ENCODE measurements at places on chromosomes 11 and 22.

DNA sequence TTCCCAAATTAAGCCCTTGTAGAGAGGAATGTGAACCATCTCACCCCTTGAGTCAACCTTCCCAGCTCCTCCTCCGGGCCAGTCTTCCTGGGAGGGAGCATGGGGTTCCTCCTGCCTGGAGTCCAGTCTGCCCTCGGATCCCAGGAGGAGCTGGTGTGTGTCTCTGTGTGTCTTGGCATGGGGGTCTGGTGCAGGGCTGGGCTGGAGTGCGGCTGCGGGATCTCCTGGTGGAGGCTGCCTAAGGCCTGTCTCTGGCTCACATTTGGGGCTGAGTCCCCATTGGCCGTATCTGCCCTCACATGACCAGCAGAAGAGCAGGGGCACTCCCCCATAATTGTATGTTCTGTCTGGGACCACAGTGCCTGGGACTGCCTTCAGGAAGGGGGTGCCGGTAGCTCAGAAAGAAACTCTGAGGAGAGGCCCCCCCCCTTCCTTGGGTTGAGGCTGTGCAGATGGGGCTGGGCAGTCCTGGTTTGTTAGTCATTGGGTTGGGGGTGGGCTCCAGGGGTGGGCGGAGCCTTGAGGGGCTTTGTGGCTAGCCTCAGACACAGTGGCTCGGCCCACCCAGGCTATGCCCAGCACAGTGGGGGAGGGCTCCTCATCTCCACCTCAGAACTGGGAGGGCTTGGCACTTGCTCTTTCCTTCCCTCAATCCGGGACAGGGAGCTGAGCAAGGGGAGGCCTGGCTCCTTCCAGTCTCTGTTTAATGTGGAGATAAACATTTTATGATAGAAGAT lies 2.9 kb downstream of the C1QTNF5 start:
- DNase-seq, result no peak

DNA sequence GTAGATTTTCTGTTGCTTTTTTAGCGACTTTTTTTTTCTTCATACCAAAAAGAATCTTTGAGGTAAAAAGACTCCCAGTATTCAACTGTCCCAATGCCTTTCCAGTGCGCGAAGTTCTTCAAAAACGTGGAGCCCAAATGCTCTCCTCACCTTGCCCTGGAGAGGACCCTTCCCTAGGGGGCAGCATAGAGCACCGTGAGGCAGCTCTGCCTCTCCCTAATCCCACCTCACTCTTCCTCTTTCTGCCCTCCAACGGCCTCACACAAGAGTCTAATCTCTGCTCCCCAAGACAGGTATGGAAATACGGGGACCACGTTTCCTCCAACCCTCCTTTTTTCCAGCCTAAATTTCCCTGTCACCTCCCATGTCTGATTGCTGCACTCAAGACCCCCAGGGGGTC lies 117.5 kb upstream of the ALX4 start:
- no peak for DNase-seq

- no peak for DNase-seq
Observed at GRCh38 chr11:107770551-107770951, 58.7 kb upstream of the SLN start.

DNA sequence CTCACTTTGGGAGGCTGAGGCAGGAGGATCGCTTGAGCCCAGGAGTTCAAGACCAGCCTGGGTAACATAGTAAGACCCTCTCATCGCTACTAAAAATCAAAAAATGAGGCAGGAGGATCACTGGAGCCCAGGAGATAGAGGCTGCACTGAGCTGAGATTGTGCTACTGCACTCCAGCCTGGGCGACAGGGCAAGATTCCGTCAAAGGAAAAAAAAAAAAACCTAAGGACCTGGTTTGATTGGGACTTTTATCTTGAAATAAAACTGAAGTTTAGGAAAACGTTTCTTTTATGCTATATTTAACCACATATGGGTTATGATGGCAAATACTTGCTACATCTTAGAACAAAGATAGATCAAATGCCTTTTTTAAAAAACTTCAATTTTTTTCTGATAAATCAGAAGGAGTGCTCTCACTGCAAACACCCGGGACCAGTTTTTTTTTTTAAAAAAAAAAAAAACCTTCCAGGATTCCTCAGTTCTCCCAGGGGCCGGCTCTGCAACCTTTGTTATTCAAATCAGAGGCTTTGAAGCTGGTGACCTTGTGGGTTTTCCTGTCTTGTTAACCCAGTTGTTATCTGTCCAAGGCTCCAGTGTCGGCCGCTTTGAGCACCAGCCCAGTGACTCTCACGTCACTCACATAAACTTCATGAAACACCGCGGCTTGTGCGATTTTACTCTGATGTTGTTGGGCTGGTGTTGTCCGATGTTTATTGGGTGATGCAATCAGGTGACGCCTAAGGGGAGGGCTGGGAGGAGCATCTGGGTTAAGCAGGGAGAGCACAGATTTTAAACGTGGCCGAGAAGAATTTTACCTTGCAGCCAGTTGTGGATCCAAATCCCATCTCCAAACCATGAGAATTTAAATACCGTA lies 24.7 kb upstream of the SLC22A12 start:
- DNase-seq, result no peak

- DNase-seq, result no peak
Observed at GRCh38 chr22:26681395-26681821, 24.0 kb downstream of the MIAT start.

- DNase-seq, result no peak
Observed at GRCh38 chr11:73034331-73034730, 107.8 kb downstream of the FCHSD2 start.

- no peak for DNase-seq
Observed at GRCh38 chr11:112961751-112962578, 745 bp downstream of the NCAM1 start.

DNA sequence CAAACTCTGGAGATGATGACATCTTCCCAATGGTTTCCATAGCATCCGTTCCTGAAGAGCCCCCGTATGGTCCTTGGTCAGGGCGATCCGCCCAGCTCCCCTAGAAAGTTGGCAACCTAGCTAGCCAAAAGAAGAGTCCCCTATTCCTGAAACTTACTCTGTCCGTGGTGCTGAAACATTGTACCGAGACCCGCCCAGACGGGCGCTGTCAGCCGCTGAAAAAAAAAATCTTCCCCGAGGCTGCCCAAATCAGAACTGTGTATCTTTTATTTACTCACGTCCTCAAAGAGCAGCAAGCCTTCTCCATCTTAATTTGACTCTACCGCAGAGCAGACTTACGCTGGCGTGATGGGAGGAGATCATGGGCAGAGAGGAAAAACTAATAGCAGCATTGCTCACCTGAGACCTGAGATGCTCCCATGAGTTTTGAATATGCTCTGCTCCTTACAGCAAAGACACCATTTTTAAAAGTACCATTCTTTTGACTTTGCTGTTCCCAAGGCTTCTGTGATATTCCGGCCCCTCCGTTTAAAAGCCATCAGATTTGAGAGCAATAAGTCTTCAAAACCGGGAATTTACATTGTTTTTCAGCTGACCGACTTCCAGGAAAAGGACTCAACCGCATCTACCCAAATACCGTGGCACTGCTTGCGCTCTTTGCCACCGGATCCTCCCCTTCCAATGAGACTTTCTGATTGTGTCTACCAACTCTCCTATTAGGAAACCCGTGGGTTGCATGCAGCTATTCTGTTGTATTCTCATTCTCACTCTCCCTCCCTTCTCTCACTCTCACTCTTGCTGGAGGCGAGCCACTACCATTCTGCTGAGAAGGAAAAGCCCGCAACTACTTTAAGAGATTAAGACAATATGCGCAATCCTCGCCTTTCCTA lies at the start of gene SLC17A6:
Gene SLC17A6 (plus strand): TSS at position 786 of the 890 bp plus-strand sequence. CDS start 153 bp downstream, outside the sequence.
- no peak for DNase-seq

- DNase-seq, result no peak
Observed at GRCh38 chr11:65899356-65900124, 648 bp downstream of the FOSL1 start.

DNA sequence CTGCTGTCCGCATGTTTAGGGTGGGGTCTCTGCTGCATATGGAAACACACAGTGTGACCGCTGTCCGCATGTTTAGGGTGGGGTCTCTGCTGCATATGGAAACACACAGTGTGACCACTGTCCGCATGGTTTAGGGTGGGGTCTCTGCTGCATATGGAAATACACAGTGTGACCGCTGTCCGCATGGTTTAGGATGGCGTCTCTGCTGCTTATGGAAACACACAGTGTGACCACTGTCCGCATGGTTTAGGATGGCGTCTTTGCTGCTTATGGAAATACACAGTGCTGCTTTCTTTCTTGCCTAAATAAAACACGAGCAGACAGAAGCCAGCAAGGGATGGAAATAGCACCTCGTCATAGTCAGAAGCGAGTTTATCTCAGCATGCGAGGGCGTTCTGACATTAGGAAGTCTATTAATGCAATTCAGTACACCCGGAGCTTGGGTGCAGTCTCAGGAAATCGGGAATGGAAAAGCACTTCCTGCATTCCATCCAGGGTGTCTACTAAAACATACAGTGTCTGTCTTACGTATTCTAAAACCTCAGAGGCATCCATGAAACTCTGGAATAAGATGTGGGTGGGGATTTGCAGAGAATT lies 32.6 kb upstream of the TOLLIP start:
- DNase-seq, result no peak

- no peak for DNase-seq
Observed at GRCh38 chr11:57399972-57400578, 9.6 kb upstream of the PRG2 start.
